ENCODE measurements at places on chromosomes 1 and 21.

GRCh38 chr1:202237052-202237451 lies 43.5 kb downstream of the LGR6 start:
- DNase-seq, result no peak

GRCh38 chr1:1536019-1536937 lies 4.1 kb downstream of the TMEM240 start:
- no peak for DNase-seq

GRCh38 chr1:2384130-2384860 lies 7.1 kb downstream of the MORN1 start:
- DNase-seq, result no peak

DNA sequence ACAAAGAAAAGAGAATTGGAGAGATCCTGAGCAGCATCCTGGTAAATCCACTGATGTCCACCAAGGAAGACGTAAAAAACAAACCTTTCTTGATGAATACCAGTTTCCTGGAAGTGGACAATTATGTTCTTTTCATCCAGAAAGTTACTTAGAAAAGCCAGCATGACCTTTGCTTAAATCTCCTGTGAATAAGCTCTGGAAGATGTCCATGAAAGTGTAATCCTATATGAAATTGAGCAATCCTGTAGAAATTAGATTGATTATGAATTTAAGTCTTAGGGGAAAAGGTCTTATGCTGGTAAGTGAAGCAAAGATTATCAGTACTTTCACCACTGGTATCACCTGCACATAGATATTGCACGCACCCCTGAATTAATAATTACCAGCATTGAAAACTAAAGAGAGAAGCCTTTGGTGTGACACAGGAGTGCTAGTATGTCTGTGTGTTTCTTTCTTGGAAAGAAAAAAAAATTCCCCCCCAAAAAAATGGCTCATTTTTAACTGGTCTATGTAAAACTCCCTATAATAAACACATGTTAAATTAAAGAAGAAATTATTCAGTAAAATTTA lies 164.5 kb upstream of the LHX8 start:
- no peak for DNase-seq

DNA sequence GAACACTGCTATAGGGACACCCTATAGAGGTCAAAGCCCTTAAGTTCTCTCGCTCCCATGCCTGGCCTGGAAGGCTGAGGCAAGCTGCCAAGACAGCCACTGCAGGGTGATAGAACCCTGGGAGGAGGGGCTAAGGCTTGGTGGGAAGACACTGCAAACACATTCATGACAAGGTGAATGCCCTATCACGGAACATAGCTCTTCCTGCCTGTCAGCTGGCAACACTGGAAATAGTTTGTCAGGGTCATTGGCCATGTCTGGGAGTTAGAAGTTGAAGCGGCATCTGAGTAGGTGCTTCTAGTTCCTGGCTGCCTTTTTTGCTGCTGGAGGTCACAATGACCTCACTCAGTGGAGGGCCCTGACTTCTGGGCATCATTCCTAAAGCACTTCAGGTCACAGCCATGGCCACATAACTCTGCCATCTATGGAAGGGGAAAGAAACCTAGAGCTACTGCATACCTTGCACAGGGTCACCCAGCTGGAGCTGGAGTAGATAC lies 4.2 kb downstream of the FABP3 start:
- no peak for DNase-seq

- no peak for DNase-seq
Measured at GRCh38 chr21:18545908-18546307, 142.3 kb upstream of the TMPRSS15 start.

GRCh38 chr1:24657781-24658180 lies 14.7 kb downstream of the SRRM1 start:
- no peak for DNase-seq

DNA sequence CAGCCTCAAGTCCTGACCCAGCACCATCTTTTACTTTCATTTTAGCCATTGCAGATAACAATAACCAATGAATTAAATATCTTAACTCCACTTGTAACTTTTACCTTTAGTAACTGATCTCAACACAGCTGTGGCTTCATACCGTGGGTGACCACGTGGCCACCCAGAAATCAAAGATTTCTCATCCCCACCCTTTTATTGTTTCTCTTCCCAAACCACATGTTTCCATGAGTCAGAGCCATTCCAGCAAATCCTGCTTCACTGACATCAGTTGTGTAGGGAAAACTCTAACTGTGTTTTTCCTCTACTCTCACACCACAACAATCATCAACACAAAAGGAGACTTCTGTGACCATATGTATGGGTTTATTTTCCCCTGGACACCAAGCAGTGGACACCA lies 25.1 kb upstream of the BRDT start:
- DNase-seq, result no peak

GRCh38 chr1:57599236-57599994 lies 175.6 kb upstream of the DAB1 start:
- no peak for DNase-seq

GRCh38 chr1:33547576-33547975 lies 75.1 kb downstream of the ZSCAN20 start:
- no peak for DNase-seq

DNA sequence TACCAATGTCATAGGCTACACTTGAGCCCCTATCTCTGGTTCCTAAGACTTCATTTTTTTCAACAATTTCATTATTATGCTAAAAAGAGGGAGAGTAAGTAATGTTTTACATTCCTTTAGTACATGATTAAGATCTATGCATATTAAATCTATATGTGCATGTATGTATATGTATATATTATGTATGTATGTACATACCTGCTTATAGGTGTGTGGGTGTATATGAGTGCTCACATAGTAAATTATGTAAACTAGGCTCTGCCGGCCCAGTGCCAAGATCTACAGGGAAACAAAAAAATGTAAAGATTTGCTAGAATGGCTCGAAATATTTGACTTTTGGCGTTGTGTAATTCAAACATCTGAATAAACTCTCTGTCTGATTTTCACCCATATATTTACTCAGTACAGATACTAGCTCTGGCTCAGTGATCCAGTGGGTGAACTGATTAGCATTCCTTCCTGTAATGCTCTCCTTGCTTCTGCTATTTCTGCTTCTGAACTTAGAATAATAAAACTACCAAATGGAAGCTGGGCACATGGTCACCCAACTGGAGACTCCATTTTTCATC lies 113.1 kb upstream of the FGGY start:
- no peak for DNase-seq

DNA sequence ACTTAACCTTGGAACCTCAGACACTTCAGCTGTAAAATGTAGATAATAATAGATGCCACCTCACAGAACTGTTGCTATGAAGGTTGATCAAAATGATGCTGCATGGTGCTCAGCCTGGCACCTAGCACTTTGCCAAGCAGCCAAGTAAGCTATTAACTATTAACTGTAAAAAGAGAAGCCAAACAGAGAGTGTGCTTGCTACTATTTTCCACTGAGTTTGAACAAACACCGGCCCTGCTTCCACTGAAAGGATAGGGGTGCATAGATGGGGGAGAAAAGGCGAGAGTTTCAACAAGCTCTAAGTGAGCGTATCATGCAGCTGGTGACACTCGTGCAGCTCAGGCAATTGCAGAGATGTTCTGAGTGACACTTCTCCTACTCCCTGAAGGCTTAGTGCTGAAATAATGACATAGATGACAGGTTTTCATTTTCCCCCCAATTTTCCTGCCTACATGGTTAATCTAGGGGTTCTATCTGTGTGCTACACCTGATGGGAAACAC lies 78.2 kb downstream of the GPR88 start:
- DNase-seq, result no peak

- DNase-seq, result no peak
Measured at GRCh38 chr21:42473498-42474042, 22.5 kb downstream of the RSPH1 start.
